NCI-H2081 treated with DMSO at 0.1 percent for 48 hours (cell line): ENCODE measurements at places on chromosomes 2 and 18.

- no peak for DNase-seq
These were observed 100.1 kb downstream of the EVA1A start for GRCh38 chr2:75460630-75461029.

GRCh38 chr2:71710367-71711132 lies 257.2 kb downstream of the DYSF start:
- no peak for DNase-seq

GRCh38 chr2:102478686-102479470 lies 5.9 kb downstream of the SLC9A4 start:
- DNase-seq, result no peak

GRCh38 chr18:56455141-56455540 lies 183.3 kb downstream of the TXNL1 start:
- DNase-seq, result no peak

DNA sequence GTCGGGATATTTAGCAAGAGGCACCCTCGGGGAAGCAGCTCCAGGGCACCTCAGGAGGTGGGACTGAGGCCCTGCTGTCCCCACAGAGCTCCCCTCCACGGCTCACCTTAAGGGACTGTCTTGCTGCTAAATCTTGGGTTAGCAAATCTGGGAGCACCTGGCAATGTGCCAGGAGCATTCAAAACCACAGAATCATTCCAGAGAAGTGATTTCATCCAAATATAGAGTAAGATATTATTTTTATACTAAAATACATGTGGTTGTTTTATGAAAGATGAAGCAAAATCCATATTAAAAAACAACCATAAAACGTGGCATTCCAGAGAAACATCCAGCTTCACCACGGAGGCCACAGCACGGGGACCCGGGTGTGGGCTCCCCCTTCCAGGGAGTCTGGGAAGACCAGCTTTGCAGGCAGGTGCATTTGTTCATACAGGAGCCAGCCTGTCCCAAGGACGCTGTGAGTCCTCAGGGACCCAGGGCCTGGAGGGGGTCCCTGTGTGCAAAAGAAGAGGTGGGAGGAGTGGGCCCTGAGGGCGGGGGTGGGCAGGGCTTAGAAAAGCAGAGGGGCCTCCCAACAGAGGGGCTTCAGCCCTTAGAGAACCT lies 16.3 kb downstream of the HS1BP3 start:
- DNase-seq, result no peak

- DNase-seq, result no peak
These were observed 827.5 kb downstream of the ADCYAP1 start for GRCh38 chr18:1732143-1732542.

DNA sequence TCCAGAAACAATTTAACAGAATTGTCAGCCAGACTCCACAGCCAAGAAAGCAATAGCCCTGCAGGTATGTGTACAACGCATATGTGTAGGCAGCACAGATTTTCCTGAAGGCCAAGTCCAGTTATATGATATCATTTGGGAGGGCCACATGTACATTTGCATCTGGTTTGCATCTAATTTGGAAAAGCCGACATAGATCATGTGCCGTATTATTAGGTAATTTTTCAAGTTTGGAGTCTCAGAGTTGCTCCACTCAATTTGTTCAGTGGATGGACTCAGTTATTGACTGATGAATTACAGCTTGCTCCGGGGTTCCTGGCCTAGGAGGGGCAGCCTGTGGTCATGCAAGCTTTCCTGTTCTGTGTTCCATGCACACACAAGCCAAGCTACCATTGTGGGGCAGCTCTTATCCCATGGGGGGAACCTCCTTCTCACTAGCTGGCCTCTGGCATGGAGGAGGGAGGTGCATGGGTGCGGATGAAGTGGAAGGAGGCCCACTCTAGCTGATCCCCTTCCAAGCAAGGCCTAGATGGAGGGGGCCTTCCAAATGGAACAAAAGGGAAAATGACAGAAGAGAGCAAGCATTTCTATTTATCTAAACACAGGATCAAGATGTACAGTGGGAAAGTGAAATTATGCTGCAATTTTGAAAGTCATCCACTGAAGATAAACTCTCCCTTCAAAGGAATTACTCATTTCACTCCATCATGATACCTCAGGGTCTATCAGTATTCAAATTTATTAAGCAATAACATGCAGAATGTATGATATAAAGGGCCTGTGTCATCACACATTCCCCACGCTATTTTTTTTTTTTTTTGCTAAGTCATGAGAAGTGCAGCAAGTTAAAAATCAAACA lies 202.6 kb upstream of the SMAD2 start:
- no peak for DNase-seq

- DNase-seq, result no peak
These were observed 468.2 kb upstream of the ST6GAL2 start for GRCh38 chr2:107354175-107354574.

DNA sequence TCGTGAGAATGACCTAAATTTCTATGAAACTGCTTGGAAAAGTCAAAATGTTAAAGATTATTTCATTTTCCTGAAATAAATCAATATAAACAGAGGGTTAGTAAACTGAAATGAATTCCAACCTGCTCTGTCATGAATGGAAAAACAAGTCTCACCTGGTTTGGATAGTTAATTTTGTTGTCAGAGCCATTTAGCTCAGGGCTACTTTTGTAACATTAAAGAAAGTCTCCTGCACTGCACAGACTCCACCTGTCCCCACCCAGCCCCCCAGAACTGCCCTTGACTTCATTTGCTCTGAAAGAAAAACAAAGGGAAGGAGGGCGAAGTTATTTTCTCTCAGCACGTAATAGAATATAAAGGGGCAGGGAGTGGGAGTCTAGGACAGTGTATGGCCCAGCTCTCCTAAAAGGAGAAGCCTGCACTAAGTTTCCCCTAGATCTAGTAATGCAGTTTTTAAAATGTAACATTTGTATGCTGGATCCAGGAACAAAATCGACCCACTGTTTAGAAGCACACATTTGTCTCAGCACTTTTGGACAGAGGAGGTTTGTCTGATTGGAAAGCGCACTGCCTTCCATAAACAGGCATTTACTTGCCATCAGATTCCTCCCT lies 54.2 kb upstream of the ACSL3 start:
- DNase-seq, result no peak

- DNase-seq, result no peak
These were observed 255.6 kb downstream of the PTPRM start for GRCh38 chr18:7822435-7823331.

DNA sequence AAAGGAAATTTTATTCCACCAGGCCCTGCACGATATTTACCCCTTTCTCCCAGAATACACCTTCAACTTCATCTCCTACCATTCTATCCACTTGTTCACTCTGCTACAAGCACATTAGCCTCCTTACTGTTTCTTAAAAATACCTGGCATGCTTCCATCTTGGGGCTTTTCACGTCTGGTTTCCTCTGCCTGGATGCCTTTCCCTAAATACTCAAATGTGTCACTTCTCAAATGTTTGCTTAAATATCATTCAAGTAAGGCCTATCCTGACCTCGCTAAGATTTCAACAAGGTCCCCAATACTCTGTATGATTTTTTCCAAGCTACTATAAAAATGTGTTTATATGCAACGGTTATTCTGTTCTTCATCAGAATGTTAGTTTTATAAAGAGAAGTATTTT lies 433.0 kb upstream of the CHAC2 start:
- DNase-seq, result no peak

- DNase-seq, result no peak
These were observed 72.7 kb upstream of the MBOAT2 start for GRCh38 chr2:9076210-9076609.

DNA sequence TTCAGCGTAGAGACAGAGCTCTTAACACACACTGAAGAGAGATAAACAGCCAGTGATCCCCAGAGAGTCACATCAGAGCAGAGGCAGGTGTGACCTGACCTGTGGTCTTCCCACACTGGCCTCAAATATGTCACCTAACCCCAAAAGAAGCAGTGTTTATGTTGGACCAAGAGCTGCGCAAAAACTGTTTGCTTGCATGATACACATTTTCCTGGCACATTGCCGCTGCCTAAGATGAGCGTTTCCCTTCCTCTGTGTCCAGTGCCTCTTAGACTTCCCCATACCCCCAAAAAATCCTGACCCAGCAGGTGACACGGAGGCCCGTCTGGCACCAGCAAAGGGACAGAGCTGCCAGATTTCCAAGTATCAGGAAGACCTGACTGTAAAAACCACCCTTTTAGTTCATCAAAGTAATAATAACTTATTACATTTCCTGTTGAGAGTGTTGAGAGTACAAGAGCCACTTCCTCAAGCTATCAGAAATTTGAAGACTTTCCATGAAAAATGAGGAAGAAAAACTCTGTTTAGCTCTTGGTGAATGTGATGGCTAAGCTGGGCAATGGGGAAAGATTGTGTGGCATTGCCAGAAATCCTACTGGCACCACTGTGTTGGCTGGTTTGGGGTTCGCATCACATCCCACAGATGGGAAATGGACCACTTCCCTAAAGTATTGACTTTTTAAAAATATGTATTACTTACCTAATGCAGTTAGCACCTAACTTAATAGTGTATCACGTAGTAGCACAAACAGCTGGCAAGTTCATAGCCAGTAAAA lies 6.7 kb downstream of the TNFRSF11A start:
- no peak for DNase-seq

GRCh38 chr2:150729495-150729955 lies 242.1 kb upstream of the RND3 start:
- no peak for DNase-seq

DNA sequence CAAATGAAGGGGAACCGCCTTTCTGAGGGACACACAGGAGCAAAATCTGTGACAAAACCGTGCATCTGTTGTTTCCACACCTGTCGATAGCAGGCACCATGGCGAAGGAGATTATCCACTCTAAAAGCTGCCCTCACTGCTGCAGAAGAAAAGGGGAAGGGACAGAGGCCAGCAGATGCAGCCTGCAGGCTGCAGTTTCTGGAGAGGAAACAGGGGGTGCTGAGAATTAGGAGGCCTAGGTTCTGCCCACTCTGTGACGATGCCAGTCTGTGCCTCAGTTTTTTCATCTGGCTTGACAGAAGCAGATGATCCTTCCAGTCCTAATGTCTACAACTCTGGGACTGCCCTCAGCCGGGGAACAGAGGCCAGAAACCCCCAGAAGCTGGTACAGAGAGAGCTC lies 17.7 kb downstream of the PAX8 start:
- no peak for DNase-seq

GRCh38 chr18:40019797-40020392 lies 1935.1 kb upstream of the PIK3C3 start:
- DNase-seq, result no peak

- no peak for DNase-seq
These were observed 144.1 kb upstream of the SETBP1 start for GRCh38 chr18:44536619-44537018.

DNA sequence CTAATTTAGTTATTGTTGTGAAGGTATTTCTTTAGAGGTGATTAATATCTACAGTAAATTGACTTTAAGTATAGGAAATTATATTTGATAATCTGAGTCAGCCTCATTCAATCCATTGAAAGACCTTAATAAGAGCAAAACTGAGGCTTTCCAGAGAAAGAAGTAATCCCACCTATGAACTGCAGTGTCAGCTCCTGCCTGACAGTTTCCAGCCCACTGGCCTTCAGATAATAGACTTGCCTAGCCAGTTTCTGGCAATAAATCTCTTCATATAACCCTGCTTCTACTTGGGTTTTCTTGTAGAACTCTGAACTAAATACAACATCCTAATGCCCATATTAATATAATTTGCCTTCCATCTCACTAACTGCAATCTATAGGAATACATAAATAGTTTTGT lies 437.9 kb upstream of the UBE2E3 start:
- DNase-seq, result no peak

GRCh38 chr2:239730897-239731296 lies 294.2 kb downstream of the NDUFA10 start:
- no peak for DNase-seq

DNA sequence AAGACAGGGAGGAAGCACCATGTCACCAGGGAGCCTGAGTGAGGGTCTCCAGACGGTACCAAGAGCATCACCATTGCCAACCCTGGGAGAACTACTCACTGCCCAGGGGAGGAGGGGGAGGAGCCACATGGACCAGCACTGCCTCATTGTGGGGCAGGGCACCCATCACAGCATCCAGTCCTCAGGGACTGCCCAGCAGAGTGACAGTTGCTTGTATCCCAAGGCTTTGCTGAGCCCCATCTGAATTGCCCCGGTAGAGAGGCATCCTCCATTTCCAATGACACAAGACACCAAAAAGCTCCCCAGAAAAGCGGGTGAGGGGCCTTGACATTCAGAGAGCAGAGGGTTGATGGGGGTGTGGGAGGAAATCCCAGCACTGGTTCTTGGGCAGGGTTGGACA lies 6.8 kb upstream of the CIB4 start:
- DNase-seq, result no peak

DNA sequence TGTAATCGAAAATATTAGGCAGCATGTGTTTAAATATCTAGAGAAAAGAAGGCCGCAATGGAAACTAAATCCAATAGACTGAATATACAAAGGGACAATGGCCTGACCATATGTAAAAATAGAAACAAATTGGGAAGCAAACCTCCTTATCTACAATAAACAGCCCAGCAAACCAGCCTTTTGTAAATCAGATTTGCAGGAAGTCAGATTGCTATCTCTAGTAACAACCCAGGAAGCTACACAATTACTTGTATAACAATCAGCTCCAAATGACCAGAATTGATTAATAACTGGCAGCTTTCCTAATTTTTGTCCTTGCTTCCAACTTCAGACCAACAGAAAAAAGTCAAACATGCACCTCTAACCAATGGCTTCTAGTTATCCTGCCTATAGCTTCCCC lies 860.0 kb downstream of the CPS1 start:
- no peak for DNase-seq

GRCh38 chr2:46032161-46032813 lies 264.9 kb upstream of the EPAS1 start:
- DNase-seq, result no peak

DNA sequence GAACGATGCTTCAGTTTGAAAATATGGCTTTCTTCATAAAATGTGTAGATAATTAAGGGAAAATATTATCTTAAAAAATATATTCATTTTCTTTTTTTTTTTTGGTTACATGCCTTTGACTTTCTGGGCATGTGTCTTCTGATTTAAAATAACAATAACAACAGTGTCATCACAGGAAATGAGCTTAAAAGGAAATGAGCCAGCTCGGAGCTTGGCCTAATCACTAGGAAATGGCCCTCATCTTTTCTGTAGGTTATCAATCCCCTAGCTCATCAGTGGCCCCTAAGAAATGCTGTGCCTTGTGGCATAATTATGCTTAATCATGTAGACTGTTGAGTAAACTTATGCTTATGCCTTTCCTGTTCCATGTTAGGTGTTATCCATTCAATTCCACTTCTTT lies 141.8 kb upstream of the FHL2 start:
- no peak for DNase-seq
